Activated CD4-positive, alpha-beta T cell treated with anti-CD3 and anti-CD28 coated beads, Interleukin-2, amount 50 U/mL, for 48 hours (primary cell): ENCODE measurements at places on chromosomes 3 and 15.
A peak's percentile ranks its signal among the peaks of the same experiment; 100 is the strongest.

DNA sequence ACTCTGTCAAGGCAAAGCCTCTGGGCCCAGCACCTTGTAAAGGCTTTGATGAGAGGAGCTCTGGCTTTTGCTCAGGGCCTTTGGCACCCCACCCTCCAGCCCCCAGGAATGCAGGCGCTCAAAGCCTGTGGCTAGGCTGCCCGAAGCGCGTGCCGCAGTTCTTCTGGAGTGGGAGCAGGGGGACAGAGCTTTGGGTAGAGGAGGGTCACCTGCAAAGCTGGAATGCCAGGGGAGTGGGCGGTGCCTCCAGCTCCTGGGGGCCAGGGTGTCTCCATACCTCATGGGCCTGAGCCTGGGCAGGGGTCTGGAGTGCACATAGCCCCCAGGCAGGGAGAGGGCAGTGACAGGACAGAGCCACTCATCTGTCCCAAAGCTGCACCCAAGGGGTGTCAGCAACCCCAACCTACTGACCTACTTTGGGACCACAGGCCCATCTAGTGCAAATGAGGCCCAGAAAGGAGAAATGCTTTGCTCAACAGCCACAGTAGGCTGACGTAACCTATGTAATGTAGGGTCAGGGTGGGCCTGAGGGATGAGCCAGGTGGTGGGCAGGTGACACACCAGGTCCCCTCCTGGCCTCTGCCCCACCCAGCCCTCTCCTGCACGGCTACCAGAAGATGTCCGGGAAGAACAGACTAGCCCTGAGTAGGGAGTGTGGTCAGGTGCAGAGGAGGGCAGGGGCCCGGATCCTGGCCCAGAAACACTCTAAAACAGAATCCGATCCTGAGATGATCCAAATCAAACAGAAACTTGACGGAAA, 2.2 kb upstream of the CALML4 start:
- no peak for DNase-seq

DNA sequence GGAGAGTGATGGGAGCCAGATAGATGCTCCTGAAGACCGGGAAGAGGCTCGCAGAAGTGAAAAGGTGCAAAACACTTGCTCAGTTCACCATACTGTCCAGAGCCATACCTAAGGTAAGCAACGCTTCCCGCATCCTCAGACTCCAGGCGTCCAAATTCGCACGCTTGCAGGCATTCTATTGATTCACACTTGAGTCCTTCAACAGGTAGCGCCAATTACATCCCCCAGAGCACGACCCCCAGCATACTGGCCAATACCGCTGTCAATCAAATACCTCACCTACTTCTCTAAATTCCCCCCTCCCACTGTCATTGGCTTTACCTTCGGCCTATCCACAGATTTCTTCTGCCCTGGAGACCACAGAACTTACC, 361 bp upstream of the STXBP5L start:
- no peak for DNase-seq

DNA sequence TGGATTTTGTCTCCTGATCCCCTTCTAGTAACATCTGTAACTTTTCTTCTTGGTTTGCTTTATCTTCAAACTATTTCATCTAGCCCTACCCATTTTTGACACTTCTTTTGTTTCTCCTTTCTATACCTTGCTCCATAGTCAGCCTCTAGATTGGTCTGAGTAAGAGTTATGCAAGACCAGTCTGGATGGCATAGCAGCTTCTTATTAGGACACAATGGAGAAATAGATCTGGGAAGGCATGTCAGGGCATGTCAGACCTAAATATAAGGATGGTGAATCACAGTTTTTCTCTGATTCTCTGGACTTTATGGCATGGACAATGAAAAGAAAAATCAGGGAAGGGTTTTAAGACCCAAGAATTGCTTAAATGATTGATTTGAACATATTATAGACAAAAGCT, 452.5 kb downstream of the RAP2B start:
- no peak for DNase-seq

DNA sequence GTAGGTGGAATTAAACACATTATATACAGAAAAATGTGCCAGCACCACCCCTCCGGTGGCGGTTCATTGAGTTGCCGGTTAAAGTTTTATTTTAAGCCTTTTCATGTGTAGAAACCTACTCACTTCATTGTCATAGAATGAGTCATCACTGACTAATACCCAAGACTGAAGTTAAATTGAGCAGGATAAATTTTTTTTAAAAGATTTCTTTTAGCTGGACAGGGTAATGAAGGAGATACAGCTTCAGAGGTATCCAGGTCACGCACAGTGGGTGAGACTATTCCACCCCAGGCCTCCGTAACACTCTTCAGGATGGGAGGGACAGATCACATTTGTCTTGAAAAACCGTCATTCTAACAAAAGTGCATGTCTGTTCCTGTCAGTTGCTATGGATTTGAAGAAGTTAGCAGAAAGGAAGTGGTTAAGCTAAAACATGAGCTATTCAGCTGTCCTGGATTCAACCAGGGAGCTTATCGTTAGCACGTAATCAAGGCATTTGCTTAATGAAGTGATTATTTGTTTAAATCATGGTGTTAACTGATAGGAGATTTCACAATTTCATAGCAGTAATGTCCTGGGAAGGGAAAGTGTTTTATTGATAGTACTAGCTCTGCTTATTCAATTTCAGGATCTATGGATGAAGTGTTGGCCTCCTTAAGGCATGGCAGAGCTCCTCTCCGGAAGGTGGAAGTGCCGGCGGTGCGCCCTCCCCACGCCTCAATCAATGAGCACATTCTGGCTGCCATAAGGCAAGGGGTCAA, 23.4 kb downstream of the WHAMM start:
- DNase-seq = peak; percentile 39

DNA sequence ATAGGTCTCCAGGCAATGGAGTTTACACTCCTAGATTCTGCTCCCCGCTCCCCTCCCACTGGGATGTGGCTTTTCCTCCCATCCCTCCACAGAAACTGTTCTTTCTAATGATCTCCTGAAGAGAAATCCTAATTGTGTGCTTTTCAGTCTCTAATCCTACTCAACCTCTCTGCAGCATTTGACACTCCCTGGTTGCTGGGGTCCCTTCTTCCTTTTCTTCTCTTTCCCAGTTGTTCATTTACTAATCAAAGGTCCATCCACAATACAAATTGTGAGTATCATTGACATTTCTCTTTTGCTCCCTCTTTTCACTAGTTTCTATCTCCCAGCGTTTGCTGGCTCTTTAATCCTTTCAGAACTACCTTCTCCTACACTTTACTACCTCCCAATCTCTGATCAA, 6.5 kb upstream of the MYH15 start:
- no peak for DNase-seq

- no peak for DNase-seq
Observed at GRCh38 chr3:143414571-143415253, 295.1 kb downstream of the CHST2 start.

GRCh38 chr15:83734487-83734886, 80.6 kb downstream of the ADAMTSL3 start:
- no peak for DNase-seq

DNA sequence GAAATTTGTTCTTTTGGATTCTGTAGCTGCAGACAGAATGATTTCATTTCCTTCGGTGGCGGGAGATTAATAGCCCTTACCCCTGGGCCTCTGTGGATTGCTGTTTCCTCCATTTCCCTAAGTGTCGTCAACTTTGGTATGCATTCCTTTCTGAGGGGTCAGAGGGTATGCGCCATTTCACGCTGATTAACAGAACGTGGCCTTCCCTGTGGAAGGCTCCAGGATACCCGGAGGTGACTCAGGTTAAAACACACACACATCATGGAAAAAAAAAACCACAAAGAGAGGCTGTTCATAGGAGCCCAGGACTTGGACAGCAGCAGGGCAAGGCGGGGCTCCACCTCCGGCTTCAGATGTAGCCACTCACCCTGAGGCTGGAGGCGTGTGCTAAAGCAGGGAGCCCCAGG, 51.9 kb downstream of the EPHB1 start:
- DNase-seq = no peak

GRCh38 chr3:89847955-89848354, 740.5 kb downstream of the EPHA3 start:
- no peak for DNase-seq

- DNase-seq = no peak
Observed at GRCh38 chr3:195754141-195754540, 33.4 kb downstream of the MUC20 start.

DNA sequence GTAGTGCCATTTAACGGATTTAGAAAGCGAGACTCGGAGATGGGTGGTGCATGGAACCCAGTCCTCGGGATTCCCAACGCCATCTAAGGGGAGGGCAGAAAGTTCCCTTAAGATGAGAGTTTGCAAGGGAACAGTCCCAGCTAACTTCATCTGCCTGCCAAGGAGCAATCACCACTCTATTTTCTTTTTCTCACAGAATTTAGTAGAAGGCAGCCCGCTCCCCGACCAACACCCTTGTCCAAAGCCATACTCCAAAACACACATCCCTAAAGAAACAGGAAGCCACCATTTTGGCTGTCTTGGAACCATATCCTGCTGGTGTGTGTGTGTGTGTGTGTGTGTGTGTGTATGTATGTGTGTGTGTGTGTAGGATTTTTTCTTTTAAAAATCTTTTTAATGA, 7.1 kb upstream of the FGD5 start:
- DNase-seq = no peak

DNA sequence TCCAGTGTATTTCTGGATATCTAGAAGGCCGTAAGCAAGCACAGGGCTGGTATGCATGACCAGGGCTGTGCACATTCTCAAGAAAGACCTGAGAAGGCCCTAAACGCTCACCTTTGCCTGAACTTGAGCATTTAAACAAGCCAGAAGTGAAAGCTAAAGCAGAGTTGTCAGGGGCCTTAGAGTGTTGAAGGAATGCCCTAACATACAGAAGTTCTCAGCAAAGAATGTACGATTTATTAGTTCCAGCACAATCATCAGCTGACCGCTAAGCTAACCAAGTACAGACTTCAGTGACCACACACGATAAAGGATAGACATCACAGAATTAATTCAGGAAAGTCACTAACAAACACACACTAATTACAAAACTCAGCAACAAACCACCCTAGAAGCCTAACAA, 8.7 kb downstream of the HLTF start:
- no peak for DNase-seq

DNA sequence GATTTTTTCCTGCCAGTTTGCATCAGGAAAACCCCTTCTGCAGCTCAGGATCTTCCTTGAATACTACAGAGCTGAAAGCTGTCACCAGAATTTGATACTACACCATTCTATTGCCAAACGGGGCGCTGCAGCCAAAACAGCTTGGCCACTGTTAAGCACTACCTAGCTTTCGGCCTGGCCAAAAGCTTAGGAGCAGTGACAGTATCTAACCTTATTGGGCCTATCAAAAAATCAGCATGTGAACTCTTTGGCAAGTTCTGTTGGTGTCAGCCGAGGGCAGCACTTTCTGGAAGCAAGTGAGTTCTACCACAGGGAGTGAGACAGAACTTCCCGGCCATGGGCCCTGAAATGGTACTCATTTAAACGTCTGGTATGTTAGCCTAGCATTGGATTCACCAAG, 16.1 kb upstream of the GYG1 start:
- DNase-seq = no peak

GRCh38 chr15:43931119-43931518, 104.3 kb downstream of the WDR76 start:
- no peak for DNase-seq

DNA sequence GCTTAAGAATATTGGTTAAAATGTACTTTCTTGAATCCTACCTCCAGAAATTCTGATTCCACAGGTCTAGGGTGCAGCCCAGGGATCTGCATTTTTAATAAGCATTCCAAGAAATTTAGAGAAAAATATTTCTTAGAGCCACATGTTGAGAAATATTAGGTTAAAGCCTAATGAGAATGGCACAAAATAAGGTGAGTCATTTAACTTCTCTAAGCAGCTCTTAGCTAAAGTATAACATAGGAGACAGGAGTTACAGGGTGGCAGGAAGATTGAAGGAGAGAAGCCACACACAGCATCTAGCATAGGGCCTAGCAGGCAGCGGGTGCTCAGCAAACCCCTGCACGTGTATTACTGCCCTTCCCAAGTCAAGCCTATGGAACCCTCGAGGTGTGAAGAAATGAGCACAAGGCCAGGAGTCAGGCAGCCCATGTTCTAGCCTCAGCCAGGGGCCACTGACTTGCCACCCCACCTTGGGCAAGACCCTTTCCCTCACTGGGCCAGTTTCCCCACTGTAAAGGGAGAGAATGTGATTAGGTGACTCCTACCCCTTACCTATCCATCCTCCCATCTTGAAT, 197.1 kb upstream of the TLE3 start:
- DNase-seq = no peak

GRCh38 chr3:171783086-171783485, 27.2 kb downstream of the PLD1 start:
- DNase-seq = no peak
